ENCODE measurements at places on chromosomes 12 and 14. TPM values are rescaled to one million over a fixed set of nuclear protein-coding genes. Genes with fewer than 3 reads are reported as not detected.
A peak's percentile ranks its signal among the peaks of the same experiment; 100 is the strongest.

- DNase-seq, result no peak
These were observed 763.0 kb downstream of the NRXN3 start for GRCh38 chr14:78933166-78933565.

- no peak for DNase-seq
These were observed 274.2 kb downstream of the FUT8 start for GRCh38 chr14:65686761-65687160.

DNA sequence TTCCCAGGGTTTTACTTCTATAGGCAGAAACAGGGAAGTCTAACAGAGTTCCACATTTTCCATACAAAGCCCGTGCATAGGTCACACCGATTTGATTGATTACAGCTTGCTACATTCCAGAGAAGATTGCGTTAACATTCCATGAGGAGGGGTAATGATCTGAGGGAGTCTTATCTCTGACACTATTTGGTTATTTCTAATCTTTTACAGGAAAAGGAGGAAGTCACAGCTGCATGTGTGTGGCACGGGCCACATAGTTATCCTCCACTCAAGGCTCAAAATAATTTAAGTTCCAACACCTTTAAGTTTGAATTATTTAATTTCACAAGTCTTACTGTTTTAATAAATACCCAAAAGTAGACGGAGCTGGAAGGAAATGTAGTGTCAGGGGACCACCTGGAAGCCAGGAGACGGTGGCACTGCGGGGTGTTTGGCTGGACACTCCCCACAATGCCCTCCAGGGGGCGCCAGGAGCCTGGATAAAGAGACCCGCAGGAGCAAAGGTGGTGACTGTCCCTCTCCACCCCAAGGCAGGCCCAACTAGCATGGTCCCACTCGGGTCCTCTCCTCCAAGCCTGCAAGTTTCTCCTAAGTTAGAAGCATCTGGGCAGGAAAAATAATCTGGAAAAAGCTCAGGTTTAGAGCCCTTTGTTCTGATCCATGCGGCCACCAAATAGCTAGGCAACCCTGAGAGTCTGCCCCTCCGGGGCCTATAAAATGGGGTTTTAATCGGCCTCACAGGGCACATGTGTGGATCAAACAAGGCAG is 20.2 kb downstream of the KRT8 start:
- peak; percentile 87 for DNase-seq

- DNase-seq, result no peak
These were observed 96.1 kb downstream of the PPHLN1 start for GRCh38 chr12:42421844-42422779.

- no peak for DNase-seq
These were observed 35.7 kb downstream of the FOXN4 start for GRCh38 chr12:109273354-109273753.

DNA sequence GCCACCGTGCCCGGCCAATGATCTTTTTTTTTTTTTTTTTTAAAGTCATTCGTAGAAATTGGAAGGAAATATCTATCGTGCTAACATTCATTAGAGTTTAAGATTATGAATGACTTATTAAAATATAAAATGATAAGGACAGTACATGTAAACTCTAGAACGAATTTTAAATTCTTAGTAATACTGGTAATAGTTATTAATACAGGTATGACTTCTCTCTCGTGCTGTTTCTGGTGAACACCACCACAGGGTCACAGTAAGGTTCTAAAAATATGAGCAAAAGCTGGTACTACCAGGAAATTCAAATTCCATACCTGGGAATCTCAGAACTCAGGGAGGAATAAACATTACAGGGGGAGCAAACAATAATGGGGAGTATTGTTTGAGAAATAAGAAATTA is 26.2 kb downstream of the WNK1 start:
- DNase-seq, result no peak

DNA sequence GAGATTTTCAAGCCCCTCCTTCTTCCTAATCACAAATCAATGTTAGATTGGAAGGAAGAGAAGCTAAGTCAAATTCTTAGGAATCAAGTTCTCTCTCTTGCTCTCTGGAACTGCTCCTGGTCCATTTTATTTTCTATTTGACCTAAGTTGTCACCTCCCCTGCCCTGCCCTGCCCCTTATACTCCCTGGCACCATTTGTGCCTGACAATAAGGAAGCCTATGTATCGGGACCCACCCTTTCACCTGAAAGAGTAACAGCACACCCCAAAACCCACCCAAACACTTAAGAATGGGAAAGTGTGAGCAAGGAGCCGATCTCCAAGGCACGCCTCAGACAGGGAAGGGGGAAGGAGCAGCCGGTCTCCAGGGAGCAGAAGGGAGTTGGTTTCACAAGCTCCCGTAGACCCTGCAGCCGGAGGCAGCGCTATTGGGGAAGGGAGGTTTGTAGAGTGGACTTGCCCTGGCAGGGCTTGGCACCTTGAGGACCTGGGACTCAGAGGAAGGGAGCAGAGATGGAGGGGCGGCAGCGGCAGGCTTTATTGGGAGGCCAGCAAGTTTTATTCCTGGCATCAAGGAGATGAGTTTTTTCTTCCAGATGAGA is 1.6 kb downstream of the LRRC74A start:
- no peak for DNase-seq

GRCh38 chr12:25694072-25694471 is 141.0 kb upstream of the LMNTD1 start:
- no peak for DNase-seq

DNA sequence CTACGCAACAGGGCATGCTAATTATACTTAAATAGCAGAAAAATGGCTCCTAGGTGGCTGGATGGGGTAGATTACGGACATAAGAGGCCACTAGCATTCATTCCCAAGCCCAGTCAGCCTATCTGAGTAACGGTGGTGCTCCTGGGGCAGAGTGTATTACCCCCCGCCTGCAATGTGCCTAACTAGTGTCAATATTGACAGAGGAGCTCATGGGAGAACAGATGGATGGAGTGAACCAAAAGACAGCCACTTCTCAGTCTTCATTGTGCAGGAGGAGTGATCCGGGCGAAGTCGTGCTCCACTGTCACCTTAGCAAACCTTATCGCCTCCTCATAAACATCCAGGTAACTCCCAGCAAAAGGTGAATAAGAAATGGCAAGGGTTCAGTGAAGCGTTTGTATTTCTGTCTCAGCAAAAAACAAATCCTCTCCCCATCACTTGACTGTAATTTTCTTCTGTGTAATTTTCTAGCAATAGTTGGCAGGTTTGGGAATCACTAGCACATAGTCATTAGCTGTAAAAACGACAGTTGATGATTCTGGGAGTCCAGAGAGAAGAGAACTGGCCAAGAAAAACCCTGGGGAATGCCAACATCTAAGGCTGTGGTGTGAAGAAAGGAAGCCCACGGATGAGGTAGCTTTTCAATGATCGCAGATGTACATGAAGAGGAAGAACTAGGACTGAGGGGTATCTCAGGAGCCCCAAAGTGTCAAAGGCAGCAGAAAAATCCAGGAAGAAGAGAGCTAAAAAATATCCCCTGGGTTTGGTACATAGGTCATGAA is 126.6 kb upstream of the BCL2L14 start:
- no peak for DNase-seq

- no peak for DNase-seq
These were observed 80.4 kb downstream of the LIN7A start for GRCh38 chr12:80857311-80857710.

- no peak for DNase-seq
These were observed 189.1 kb downstream of the ZFP36L1 start for GRCh38 chr14:68603533-68604360.

DNA sequence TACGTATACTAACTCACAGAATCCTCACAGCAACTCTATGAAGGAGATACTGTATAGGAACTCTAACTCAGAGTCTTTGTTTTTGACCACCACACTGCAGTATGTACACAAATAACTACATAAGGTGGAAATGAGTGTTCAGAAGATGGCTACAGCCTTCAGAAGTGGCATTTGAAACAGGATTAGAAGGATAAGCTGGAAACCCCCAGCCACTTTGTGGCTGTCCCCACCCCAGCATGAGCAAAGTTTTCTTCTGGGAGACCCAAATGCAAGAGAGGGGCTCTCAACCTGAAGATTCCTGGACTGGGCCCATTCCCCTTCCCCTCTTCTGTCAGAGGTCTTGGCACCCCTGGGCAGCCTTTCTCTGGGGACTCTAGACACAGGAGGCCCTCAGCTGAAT is 43.2 kb upstream of the PNMA1 start:
- no peak for DNase-seq

DNA sequence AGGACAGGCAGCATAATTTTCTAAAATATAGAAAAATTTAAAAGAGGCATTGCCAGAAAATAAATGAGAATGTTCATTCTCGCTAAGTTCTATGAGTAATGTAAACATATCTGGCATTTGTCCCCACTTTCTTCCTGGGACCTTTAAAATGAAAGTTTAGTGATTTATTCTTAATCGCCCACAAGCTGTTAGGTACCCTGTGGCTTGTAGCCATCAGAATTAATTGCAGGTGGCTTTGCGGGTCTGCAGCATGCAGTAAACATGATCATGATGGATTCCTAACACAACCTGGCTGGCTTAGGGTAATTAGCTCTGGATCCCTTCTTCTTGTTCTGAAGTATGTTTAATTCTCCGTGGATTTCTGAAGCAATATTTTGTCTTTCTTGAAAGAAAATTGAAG is 103.5 kb upstream of the FRMD6 start:
- no peak for DNase-seq

DNA sequence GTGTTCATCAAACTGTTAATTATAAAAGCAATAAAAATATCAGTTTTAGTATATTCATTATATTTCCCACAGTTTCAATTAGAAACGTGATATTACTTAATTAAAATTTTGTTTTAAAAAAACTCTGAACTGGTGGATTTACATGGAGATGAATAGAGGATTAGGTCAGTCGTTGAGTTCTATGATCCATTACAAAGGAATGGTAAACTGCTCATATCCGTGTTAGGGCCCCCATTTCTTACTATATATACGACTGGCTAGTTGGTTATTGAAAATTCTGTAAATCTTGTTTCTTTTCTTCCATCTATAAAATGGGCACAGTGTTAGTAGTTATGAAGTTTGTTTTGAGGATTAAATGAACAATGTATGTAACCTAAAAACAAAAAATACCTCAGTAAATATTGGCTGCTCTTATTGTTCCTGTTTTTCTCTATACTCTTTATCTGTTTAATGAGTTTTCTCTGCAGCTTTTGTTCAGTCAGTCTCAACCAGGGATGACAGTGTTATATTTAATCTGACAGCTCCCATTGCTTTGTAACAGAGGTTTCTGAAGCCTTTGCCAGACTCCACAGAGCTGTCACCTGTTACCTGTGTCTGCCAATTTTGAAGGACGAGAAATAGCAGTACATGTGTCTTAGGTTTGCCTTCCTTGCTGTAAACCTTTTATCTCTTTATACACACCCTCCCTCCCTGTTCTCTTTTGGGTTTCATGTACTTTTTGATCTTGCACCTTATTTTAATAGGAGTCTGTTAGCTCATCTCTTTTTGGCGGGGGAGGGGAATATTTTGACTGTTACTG is 41.5 kb downstream of the FRS2 start:
- DNase-seq, result no peak

- DNase-seq, result no peak
These were observed 117.0 kb downstream of the SMOC1 start for GRCh38 chr14:69996216-69996615.

- no peak for DNase-seq
These were observed 475.9 kb downstream of the SLC16A7 start for GRCh38 chr12:60071759-60072191.

DNA sequence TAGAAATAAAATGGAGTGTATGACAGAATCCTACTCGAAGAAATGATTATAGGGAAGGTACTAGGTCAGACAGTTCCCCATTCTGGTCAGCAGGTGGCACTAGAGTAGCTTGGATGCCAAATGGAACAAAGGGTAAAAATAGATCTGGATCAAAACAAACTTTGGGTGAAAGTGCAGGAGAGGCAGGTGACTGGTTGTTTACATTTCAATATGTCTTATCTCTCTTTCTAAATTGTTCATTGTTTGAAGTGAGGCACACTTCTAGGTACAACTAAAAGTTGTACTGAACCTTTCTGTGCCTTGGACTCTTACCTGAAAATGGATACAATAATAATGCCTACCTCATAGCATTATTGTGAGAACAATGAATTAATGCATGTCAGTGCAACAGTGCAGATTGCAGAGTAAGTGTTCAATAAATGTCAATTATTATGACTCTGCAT is 62.0 kb upstream of the OSBPL8 start:
- peak; percentile 73 for DNase-seq

- no peak for DNase-seq
These were observed 11.6 kb downstream of the KRT7 start for GRCh38 chr12:52244615-52244994.

DNA sequence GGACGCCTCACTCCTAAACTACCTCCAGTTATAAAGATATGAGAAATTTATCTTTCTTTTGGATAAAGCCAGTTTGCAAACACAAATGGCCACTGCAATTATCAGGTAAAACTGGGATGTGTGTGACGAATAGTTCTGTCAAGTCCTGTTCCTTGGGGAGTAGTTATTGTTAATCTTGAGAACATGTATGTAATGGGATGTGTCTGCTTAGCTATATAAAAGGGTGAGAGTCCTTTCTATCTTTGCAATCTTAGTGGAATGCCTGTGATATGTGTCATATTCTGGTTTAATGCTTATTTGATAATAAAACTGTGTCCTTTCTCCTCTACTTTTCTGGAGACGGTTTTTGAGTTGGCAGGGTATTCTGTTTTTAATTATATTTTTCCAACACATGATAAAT is 56.1 kb upstream of the PKP2 start:
- DNase-seq, result no peak

GRCh38 chr12:72493407-72493806 is 221.2 kb downstream of the TRHDE start:
- DNase-seq, result no peak

GRCh38 chr12:80064269-80064668 is 35.1 kb upstream of the OTOGL start:
- no peak for DNase-seq

GRCh38 chr12:102643879-102644575 is 163.7 kb upstream of the IGF1 start:
- DNase-seq, result peak; percentile 70

DNA sequence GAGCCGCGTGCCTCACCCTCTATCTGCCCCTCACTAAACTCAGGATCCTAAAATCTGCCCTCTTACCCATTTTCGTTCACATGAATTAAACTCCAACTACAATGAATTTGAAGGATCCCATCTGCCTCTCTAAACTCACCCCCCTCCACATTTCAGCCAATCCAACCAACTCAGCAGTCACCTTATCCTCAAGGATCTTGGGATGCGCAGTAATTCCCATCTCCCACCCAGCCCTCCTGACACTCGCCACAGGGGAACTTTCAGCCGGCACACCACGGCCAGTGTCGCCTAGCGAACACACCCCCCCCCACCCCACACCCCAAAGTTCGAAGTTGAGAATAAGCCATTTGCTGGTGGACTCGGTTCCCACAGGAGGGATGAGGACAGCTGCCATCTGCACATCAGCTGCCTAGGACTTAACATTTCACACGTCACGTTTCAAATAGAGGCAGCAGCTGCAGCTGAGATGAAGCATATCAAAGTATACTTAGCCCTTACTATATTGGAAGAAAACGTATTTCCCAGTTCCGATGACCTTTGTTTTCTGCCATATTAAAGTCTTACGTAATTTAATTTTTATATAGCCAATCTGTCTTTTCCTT is 8.7 kb upstream of the SELPLG start:
- no peak for DNase-seq

- no peak for DNase-seq
These were observed 55.4 kb downstream of the SSPN start for GRCh38 chr12:26250801-26251200.

Gene AICDA
- total RNA-seq, result not detected

Gene NPAS3
- 0.11 TPM for total RNA-seq

Gene LAG3
- 0.50 TPM for total RNA-seq

Gene VDR
- 0.42 TPM for total RNA-seq

Gene TESPA1
- 0.22 TPM for total RNA-seq

Gene CD163L1
- total RNA-seq, result 1.1 TPM

Gene KRT85
- not detected for total RNA-seq

Gene CCDC92
- total RNA-seq, result 15.7 TPM

Gene CEP128
- total RNA-seq, result 1.7 TPM

Gene TM7SF3
- 75.1 TPM for total RNA-seq

Gene KRT80
- total RNA-seq, result 0.19 TPM
